Naive thymus-derived CD4-positive, alpha-beta T cell (primary cell): ENCODE measurements at places on chromosomes 7 and 10.

- no peak for DNase-seq
Observed at GRCh38 chr10:8975535-8975934, 921.0 kb downstream of the GATA3 start.

DNA sequence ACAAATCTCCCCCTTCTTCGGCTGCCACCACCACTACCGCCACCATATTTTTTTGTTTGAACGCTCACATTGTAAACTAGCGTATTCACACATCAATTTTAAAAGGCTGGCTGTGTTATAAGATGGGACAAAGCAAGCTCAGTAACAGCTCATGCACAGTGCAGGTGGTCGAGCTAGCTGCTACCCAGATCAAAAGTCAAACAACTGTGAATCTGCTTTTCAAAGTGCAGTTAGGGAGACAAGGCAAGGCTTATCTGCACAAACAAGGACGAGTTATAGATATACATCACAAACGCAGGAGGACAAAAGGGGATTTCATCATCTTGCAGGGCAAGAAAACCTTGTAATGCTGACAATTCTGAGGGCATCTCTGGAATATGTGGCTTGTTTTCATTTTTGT lies 231.6 kb downstream of the VTI1A start:
- DNase-seq: no peak

GRCh38 chr10:77737608-77738007 lies 100.0 kb upstream of the KCNMA1 start:
- DNase-seq: no peak

DNA sequence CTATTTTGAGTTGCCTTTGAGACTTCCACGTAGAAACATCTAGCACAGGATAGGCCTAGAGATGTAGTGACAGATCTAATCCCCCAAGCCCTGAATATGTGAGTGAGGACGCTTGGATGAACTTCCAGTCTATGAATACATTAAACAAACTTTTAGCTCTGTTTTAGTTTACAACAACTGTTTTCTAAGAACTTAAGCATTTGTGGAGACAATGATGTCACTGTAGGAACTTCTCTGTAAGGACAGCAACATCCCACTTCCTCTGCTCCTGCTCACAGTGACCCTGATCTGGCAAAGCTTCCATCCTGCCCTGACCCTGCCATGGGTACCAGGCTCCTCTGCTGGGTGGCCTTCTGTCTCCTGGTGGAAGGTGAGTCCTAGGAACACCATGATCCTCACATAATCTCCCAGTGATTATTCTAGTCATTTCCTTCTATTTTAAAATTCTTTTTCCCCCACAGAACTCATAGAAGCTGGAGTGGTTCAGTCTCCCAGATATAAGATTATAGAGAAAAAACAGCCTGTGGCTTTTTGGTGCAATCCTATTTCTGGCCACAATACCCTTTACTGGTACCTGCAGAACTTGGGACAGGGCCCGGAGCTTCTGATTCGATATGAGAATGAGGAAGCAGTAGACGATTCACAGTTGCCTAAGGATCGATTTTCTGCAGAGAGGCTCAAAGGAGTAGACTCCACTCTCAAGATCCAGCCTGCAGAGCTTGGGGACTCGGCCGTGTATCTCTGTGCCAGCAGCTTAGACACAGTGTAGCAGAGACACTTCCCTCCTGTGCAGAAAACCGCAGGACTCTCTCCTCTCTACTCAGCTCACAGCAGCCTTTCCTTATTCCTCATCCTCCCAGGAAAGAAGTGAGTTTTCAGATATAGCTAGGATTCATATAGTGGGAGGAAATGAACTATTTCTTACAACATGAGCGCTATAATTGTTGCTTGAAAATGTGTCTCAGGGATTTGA lies 194.4 kb upstream of the PRSS1 start:
- no peak for DNase-seq

DNA sequence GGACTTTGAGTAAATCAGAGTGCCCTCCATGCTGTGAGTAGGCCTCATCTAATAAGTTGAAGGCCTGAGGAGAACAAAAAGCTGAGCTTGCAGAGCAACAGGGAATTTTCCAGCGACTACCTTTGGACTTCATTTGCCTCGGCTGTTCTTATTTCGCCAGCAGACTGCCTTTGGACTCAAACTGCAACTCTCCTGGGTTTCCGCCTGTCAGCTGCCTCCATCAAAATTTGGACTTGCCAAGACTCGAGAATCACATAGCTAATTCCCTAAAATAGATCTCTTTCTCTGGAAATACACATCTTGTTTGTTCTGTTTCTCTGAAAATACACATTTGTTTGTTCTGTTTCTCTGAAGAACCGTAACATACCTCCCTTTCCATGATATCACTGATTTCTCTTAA lies 93.8 kb downstream of the ITGB8 start:
- no peak for DNase-seq

DNA sequence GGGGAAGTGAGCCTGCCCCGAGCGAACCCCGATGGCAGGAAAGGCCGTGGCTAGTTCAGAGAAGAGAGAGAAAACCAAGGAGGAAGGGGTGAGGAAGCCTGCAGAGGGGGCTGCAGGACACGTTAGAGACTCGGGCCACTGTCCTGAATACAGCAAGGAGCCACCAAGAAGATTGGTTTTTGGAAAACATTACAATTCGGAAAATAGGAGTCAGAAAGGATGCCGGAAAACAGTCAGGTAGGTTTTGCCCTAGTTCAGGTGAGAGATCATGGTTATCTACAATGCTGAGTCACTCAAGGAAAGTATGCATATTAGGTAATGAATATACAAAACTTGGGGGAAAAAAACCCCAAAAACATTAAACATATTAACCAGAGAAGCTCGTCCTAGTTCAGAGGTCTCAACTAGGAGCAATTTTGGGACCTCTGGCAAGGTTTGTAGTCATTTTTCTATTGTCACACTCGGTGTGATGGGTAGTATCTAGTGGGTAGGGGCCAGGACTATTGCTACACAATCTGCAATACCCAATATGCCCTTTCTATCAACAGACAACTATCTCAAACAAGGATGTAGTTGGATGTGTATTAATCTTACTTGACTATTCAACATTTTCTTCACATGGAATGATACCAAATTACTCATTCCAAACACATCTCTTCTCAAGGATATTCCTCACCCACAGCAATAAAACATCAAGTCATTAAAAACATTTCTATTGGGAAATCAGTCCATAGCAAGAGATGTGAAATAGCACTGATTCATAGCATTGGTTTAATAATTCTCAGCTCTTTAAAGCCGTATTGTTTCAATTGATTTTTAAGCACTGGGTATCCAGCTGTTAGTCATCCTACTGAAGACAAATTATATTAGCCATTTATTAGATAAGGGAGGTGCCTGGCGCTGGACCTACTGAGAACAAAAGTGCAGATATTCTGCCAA lies 74.4 kb upstream of the RSU1 start:
- DNase-seq: no peak

DNA sequence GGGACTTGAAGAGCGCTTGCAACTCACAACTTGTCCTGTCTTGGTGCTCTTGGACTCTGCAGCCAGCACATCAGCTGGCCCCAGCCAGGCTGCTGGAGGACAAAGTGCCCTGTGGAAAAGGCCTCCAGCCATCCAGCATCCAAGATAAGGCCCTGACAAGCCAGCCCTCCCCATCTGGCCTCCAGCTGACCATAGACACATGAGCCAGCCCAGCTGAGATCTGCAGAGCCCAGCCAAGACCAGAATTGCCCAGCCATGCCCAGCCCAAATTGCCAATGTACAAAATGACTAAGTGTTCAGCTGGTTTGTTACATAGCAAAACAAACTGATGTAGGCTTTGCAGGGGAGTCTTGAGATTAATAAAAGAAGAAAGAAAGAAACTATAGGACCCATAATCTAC lies 36.0 kb upstream of the FRMD4A start:
- DNase-seq: no peak

DNA sequence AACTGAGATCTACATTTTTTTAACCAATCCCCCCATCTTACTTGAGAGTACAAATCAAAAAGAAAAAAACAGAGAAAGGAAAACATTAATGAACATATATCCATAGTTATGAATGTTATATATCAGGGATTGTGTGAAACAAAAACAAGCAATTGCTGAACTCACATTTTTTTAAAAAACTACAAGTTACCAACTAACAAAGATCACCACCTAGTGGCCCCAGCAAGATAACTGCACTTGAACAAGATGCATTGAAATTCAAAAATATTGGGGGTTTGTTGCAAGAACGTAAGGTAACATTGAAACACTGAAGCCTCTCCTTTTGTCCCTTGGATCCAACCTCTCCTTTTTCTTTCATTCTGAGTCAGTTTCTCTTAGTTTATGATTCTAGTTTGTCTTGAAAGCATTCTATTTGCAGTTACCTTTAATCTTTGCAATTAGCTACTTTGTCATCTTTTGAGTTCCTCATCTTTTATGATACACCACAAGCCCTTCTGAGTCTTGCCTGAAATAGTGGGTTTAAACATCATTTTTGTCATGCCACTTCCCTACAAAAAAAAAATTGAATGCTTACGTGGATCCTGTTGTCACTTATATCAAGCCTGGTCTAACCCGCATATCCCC lies 87.3 kb upstream of the TES start:
- no peak for DNase-seq

GRCh38 chr7:80508440-80508839 lies 3.4 kb downstream of the GNAT3 start:
- no peak for DNase-seq

DNA sequence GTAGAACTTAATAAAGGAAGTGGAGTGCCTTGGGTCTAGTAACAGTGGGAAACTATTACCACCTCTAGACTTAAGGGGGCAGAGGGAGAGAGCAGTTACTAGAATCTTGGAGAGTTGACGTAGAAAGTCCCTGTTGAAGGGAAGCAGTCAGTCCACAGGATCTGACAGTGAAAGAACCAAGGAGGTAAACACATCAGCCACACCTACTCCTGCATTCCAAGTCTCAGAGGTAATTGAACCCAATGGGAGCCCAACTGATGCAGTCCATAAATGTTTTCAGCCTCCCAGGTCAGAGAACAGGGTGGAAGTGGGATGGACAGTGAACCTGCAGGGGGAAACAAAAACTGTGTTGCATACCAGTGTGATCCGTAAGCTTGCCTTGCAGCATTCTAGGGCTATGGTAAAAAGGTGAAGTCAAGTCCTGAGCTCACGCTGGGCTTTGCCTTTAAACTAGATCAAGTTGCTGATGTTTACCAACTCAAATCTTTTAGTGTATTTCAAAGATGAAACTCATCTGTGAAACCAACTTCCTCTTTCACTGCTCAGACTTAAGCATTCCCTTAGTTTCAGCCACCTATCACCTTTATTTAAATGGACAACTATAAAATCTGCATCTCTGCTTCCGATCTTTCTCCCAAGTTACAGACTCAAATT lies 57.2 kb downstream of the SLC16A12 start:
- DNase-seq: no peak

GRCh38 chr10:30063099-30063498 lies 3.7 kb upstream of the JCAD start:
- no peak for DNase-seq

DNA sequence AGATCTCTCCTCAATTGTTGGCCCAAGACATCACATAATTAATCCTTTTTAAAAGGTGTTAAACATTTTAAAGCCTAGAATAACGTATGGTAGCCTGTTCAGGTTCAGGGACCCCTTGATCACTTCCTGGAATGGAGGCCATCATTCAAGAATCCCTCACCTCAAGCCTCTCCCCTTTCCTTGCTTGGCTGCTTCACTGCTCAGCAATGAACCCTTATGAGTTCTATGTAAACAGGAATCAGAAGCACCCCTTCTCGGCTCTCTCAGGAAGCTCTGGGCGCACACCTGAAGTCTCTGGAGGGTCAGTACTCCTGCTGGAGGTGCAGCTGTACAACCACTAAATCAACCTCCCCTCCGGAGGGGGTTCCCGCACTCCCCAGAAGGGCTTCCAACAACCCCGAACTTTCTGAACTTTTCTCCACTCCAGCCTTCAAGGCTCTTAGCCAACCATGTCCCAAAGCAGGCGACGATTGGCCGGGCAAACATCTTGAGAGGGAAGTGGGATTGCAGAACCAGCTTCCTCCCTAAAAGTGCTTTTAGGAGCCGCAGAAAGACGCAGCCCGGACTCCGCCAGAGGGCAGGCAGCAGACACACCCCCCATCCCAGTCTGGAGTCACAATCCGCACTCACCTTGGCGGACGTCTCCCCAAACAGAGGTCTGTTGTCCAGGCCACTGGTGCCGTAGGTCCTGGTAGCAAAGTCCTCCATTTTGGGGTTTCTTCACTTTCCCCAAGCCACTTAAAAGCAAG lies 562 bp downstream of the TMEM243 start:
- peak; percentile 68 for DNase-seq

- DNase-seq: no peak
Observed at GRCh38 chr10:75021379-75022249, 89.8 kb upstream of the SAMD8 start.

DNA sequence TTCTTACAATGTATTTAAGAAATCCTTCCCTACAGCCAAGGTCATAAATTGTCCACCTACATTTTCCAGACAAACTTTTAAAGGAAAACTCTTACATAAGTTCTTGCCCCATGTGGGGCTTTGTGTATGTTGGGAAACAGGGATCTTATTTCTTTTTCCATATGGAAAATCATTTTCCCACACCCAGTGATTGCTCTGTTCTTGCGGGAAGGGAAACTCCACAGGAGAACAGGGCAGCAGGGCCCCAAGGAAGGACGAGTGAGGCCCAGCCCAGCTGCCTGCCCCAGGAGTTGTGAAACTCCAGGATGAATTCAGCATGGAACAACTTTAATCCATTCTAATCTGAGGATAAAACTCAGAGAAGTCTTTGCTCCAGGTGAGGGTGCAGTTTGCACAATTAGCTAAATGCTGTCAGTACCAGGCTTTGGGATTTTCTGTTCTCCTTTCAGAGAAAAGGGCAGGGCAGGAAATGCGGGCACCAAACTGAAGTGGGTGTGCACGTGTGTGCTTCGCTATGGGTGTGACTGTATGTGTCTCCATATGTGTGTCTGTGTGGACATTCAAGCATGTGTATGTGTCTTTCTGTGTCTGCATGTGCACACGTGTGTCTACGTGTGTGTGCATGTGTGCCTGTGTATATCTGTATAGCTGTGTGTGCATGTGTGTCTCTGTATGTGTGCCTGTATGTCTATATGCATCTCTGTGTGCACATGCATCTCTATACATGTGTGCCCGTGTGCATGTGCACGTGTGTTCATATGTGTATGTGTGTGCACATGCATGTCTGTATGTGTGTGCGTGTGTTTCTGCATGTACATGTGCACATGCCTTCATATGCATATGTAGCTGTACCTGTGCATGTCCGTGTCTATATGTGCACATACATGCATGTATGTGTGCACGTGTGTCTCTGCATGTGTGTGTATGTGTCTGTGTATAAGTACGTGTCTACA lies 102.0 kb upstream of the FAM20C start:
- no peak for DNase-seq

- no peak for DNase-seq
Observed at GRCh38 chr10:133458021-133458709, 4.4 kb downstream of the SCART1 start.

GRCh38 chr10:51878695-51879094 lies 179.3 kb upstream of the CSTF2T start:
- no peak for DNase-seq

DNA sequence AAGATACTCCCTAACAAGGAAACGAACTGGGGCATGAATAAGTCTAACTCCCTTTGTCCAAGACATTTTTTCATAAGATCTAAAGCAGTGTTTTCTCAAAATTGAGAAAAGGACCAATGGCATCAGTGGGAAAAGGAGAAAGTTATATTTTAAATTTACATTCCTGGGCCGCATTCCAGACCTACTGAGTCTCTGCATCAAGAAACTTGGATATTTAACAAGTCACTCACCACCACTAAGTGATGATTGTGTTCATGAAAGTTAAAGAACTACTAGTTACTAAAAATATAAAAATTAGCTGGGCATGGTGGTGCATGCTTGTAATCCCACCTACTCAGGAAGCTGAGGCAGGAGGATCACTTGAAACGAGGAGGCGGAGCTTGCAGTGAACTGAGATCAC lies 149.6 kb upstream of the MEOX2 start:
- DNase-seq: no peak
